ENCODE measurements at places on chromosomes 6 and 20.

DNA sequence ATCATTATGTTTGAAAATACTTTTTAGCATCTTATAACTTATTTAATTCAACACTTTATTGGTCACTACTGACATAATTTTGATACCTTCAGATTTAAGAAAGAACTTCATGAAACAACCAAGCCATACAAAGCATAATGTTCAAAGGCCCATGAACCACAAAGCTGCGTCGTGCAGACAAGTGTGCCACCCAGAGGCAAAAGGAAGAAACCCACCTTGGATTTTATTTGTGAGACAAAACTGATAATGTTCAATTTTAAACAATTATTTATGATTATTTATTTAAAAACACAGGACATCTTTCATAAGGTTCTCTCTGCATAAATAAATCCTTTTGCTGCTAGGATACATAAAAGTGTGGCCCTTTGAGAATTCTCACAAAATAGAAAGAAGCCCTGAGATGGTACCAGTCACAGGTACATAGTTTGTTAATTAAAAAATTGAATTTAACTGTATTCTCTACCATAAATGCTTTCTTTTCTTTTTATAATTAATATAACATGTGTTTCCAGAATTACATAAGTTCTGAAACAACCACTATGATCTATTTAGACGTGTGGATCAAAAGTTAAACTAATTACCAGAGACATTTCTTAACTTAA is 143.7 kb downstream of the RALGAPA2 start:
- DNase-seq = no peak

DNA sequence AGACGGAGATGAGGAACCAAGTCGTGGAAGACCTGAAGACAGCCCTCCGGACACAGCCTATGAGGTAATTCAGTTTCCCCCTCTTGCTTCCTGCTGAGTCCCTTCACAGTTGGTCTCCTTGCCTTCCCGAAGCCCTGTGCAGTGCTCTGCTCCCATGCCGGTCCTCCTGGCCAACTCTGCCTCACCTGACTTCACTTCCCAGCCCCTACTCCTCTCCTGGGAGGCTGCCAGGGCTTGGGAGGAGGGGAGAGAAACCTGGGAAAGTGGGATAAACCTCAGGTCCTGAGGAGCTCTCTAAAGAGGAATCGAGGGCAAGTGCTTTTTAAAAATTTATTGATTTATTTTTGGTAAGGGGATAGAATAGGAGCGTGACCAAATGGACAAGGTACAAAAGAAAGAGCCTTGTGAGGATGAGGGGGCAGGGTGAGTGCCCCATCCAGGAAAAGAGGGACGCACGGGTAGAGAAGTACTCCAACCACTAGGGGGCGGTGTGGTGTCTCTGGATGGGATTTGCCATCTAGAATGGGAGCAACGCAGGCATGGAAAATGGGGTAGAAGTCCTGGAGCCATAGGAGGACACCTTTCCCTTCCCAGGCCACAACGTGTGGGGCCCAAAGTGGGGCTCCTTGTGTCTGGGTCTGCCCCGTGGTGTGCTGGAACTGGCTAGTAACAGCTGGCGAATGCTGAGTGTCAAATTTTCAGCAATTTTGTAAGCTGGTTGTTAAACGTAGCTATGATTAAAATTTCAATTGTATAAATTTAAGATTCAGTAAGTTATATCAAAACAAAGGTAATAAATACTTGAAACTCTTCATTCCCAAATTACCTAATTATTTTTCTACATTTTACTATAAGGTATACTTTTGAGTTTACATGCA is 69.0 kb downstream of the MOCS1 start:
- no peak for DNase-seq

GRCh38 chr20:19557291-19557690 is 200.8 kb upstream of the RIN2 start:
- no peak for DNase-seq

- no peak for DNase-seq
These were observed 88.2 kb upstream of the ATXN1 start for GRCh38 chr6:16849280-16849987.

DNA sequence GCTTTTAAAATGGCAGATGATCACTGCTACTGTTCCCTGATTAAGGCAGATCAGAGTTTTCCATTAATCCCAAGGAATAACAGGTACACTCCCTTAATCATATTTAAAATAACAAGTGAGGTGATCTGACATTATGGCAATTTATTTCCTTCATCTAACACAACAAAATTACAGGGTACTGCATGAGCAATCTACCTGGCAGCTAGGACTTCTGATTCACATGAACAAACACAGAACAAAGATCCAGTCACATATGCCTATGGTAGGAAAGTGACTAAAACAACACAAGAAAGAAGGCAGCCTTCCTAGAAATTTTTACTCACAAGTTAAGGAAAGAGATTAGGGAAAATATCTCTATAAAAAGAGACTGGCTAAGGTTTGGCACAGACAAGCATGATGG is 33.2 kb downstream of the MAP7 start:
- DNase-seq = no peak

- no peak for DNase-seq
These were observed 145.4 kb upstream of the BMP2 start for GRCh38 chr20:6622041-6622440.

GRCh38 chr6:36139431-36139830 is 9.1 kb downstream of the MAPK13 start:
- no peak for DNase-seq

DNA sequence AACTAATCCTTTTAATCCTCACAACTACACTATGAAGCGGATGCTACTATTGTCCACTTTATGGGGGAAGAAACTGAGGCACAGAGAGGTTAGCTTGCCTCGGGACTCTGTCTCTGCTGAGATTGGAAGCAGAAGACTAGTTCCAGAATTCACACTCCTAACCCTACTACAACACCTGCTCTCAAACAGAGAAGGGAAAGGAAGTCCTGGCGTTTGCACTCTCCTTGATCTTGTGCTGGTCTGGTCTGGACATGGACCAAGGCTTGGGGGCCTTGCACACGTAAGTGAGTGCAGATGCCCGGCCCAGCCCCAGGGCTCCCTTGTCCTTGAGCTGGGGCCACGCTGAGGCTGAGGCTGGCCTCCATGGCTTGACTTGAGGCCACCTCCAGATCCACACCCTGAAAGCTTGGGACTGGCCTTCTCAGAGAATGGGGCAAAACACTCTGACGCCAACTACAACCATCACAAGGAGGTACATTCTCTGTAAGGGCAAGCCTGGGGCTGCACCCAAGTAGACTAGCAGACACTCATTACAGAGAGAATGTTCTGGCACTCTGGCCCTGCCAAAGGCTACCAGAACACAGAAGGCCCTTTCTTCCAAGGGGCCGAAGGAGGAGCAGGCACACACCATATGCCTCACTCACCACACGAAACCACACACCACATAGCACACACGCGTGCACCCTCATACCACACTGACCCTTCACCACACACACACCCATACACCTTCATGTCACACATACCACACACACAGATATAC is 33.3 kb upstream of the EZR start:
- no peak for DNase-seq

GRCh38 chr6:100633096-100633777 is 168.5 kb upstream of the SIM1 start:
- no peak for DNase-seq

GRCh38 chr6:40414617-40415016 is 172.5 kb downstream of the LRFN2 start:
- DNase-seq = no peak
